ENCODE measurements at places on chromosomes 6 and 20. TPM values are rescaled to one million over a fixed set of nuclear protein-coding genes. Genes with fewer than 3 reads are reported as not detected.

Gene MKKS
- 20.0 TPM for polyA plus RNA-seq

Gene ID1
- 273 TPM for polyA plus RNA-seq

Gene SLC17A9
- polyA plus RNA-seq, result 3.1 TPM

Gene CALHM5
- 1.2 TPM for polyA plus RNA-seq

Gene HLA-A
- polyA plus RNA-seq, result 287 TPM

Gene NOX3
- not detected for polyA plus RNA-seq

Gene ITPR3
- 5.7 TPM for polyA plus RNA-seq

Gene TTBK1
- polyA plus RNA-seq, result 0.29 TPM

Gene ZNF341
- polyA plus RNA-seq, result 2.0 TPM

Gene DNAH8
- not detected for polyA plus RNA-seq
